HFFc6 (cell line): ENCODE measurements at places on chromosomes 16 and 17. TPM values are rescaled to one million over a fixed set of nuclear protein-coding genes. Genes with fewer than 3 reads are reported as not detected.

GRCh38 chr17:75105126-75106080, 4.4 kb upstream of the ARMC7 start:
- DNase-seq = peak; percentile 24

DNA sequence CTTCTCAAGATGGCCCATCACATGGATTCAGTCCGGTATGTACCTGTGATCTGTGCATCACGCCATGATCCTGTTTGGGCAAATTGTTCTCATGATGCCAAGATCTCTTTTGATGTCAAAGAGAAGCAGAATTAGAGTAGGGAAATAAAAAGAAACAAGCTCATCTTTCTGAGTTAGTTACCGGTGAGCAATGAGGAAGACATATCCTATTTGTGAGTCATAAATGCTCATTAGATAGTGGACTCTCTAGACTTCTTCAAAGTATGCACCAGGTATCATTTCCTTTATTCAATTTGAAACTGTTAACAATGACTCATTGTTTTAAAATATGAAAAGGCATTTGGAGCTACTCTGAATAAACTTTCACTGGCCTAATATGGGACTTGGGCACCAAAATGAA, 8.0 kb upstream of the KRTAP4-12 start:
- DNase-seq = peak; percentile 24

- no peak for DNase-seq
Measured at GRCh38 chr16:80671281-80671849, 130.6 kb downstream of the DYNLRB2 start.

DNA sequence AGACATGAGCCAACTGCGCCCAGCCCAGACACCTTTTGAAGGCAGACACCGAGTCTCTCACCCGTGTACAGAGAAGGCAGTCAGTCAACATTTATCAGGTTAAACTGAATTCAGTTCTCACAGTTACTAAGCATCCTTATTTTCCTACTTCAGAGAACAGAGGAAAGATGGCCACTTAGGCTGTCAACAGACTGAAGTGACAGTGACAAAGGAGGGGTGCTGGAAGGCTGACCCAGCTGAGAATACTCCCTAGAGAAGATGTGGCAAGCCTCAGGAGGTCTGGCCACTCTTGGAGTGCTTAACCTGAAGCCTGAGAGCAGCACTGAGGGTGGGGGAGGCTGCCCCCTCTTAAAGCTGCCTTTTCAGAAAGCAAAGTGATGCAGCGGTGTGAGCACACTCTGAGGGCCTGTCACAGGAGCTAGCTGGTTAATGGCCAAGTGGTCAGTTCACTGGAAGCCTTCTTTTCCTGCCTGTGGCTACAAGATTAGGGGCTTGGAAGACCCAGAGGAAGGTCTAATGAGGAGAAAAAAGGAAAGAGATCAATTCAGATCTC, 51.0 kb upstream of the SREBF1 start:
- DNase-seq = no peak

BRICD5 gene
- 1.1 to 3.3 TPM (median 2.8 TPM) in 3 replicates for total RNA-seq

BORCS6 gene
- total RNA-seq = 4.4 to 5.9 TPM (median 5.2 TPM) in 3 replicates
